ENCODE measurements at places on chromosomes 1 and 21.

GRCh38 chr1:24505816-24506215 lies 3.2 kb downstream of the RCAN3 start:
- DNase-seq, result no peak

DNA sequence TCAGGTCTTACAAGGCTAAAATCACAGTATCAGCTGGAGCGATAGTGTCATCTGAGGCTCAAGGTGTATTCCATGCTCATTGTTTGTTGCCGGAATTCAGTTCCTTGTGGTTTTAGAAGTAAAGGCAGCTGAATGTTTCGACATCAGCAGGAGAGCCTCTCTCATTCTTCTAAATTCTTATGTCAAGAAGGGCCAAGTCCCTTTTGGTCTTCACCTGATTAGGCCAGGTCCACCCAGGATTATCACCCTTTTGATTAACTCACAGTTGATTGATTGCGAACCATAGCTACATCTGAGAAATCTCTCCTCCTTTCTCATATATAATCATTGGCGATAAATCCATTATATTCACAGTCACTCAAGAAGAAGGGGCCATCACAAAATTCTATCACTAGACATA lies 806.7 kb upstream of the PRMT6 start:
- no peak for DNase-seq

- DNase-seq, result no peak
Observed at GRCh38 chr1:158799689-158800088, 18.7 kb upstream of the OR6N2 start.

GRCh38 chr1:106875622-106876021 lies 180.9 kb upstream of the PRMT6 start:
- no peak for DNase-seq

- no peak for DNase-seq
Observed at GRCh38 chr1:162406811-162407210, 5.1 kb downstream of the SH2D1B start.

DNA sequence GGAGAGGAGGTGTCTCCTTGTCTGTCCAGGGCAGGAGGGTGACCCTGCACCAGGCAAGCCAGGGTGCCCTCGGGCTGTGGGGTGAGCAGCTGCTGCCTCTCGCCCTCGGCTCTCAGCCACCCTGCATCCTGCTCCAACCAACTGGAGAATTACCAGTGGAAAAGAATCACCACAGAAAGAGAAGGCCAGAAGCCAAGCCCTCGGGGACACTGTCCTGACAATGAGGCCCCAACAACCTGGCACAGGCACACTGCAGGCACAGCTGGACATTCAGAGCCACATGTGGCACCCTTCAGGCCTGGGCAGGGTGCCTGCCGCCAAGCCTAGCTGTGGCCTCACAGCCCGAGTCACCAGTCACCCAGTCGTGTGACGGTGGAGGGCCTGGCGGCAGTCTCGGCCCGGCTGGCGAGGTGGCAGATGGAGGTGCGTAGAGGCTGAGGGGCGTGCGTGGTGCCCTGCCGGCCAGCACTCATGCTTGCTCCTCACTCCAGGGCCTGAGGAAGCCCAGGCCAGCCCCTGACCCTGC lies 12.0 kb downstream of the MEGF6 start:
- DNase-seq, result no peak

- no peak for DNase-seq
Observed at GRCh38 chr1:94302497-94302896, 65.1 kb upstream of the ARHGAP29 start.

GRCh38 chr21:40385883-40386282 lies 461.1 kb downstream of the DSCAM start:
- DNase-seq, result no peak

DNA sequence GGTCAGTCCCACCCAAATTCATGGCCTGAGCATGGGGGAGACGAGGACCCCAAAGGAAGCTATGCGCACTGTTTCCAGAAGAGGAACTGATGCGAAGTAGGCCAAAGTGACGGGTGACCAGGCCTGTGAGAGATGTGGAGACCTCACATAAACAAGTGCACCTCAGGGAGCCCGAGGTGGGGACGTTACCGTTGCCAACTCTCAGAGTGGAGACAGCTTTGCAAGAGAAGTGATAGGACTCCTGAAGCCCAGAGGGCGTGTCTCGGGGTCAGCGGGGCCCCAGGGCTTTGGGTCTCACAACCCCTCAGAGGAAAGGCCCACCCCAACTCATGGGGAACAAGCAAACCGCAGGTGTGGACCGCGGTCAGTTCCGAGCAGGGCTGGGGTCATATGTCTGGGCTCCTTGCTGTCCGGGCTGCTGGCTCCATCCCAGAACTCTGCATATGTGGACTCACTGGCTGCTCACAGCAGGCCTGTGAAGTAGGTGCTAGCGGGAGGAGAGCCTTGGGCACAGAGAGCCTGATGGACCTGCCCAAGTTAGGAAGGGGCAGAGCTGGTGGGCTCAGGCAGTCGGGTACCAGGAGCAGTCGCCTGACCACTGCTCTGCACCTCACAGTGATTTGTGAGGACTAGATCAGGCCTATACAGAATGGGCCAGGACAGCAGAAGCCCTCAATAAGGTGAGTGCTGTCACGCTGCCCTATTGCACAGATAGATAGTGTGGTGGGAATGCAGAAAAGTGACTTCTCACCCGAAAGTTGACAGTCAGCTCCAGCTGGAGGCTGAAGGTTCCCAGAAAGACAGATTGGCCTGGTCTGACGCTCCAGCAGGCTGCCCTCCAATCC lies 26.2 kb downstream of the STUM start:
- DNase-seq, result no peak

- no peak for DNase-seq
Observed at GRCh38 chr1:92444351-92444750, 42.4 kb downstream of the GFI1 start.

- DNase-seq, result no peak
Observed at GRCh38 chr1:180974236-180974635, 48.4 kb downstream of the STX6 start.

- no peak for DNase-seq
Observed at GRCh38 chr1:207670997-207671396, 26.1 kb downstream of the CR1L start.

- no peak for DNase-seq
Observed at GRCh38 chr1:19346026-19346425, 33.9 kb downstream of the SLC66A1 start.

- DNase-seq, result no peak
Observed at GRCh38 chr1:56450004-56450666, 129.2 kb downstream of the PLPP3 start.

GRCh38 chr1:161778522-161778921 lies 12.4 kb downstream of the ATF6 start:
- no peak for DNase-seq

DNA sequence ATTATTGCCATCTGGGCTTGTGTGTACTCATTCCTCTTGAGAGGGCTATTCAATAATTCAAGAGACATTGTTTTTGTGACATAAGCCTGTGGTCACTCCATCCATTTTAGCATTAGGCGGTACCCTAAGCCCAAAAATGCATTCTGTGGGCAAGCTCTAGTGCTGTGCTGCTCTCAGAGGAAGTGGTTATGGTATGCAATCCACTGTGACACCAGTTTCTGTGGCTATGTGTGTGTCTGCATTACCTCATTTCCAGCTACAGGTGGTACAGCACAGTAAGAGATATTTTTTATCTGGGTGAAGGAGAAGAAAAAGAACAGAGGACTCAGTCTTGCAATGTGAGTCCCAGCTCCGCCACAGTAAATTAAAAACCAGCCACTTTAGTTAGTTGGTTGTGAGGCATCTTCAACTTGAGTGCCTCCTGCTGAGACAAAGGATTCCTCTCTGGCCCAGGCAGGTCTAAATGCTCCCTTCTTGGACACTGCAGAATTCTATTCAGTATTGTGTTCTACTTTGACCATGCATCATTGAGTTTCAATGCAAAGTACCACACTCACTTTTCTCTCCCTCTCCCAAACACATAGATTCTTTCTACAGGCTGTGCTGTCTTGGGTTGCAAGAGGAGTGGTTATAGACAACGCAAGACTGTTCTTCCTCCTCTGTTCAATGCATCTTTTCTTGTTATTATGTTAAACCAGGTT lies 777.8 kb upstream of the BRINP3 start:
- DNase-seq, result no peak

GRCh38 chr1:40301066-40301465 lies 16.0 kb downstream of the COL9A2 start:
- no peak for DNase-seq

GRCh38 chr1:206734499-206735142 lies 36.0 kb upstream of the IL19 start:
- no peak for DNase-seq

GRCh38 chr1:154171880-154172279 lies 17.0 kb upstream of the NUP210L start:
- DNase-seq, result no peak

DNA sequence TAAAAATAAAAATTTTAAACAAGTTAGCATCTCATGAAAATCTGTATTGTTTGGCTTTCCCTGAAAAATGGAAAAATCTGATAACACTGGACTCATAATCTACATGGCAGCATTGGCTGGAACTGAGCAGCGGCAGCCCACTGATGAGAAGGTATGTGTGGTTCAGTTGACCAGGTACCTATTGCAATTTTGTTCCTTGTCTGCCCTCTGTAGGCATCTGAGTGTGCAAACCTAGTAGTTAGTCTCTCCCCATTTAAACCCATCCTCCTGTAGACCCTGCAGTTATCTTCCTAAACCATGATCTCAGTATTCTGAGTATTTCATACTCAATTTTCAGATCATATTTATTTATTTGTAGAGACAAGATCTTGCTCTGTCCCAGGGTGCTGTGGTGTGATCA lies 59.4 kb upstream of the SERBP1 start:
- no peak for DNase-seq

- no peak for DNase-seq
Observed at GRCh38 chr1:26122988-26123973, 11.7 kb downstream of the PDIK1L start.

DNA sequence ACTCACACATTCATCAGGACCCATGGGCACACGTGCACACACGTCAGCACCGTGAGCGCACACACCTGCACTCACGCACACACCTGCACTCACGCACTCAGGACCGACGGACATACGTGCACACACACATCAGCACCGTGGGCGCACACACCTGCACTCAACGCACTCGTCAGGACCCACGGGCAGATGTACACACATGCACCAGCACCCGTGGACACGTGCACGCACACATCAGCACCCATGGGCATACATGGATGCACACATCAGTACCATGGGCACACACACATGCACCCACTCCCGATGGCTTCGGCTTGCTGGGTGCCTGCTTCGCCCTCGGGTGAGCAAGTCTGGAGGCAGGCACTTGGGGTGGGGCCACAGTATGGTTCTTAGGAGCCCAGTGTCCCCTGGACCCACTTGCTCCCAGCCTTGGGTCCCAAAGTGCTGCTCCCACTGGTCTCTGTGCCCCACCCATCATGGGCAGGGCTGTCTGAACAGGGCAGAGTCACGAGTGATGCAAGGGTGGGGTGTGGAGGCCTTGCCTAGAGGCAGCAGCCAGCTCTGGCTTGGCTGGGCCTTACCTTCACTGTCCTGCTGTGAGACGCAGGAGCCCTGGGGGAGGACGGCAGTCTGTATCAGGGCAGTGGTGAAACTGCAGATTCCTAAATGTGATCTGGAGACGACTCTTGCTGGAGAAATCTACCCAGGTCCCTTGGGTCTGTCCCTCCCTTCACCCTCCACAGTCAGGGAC lies 49.8 kb downstream of the SKI start:
- DNase-seq, result no peak

- no peak for DNase-seq
Observed at GRCh38 chr1:59605761-59606160, 209.0 kb upstream of the HOOK1 start.

GRCh38 chr1:116168277-116169032 lies 57.3 kb downstream of the MAB21L3 start:
- peak; percentile 23 for DNase-seq

DNA sequence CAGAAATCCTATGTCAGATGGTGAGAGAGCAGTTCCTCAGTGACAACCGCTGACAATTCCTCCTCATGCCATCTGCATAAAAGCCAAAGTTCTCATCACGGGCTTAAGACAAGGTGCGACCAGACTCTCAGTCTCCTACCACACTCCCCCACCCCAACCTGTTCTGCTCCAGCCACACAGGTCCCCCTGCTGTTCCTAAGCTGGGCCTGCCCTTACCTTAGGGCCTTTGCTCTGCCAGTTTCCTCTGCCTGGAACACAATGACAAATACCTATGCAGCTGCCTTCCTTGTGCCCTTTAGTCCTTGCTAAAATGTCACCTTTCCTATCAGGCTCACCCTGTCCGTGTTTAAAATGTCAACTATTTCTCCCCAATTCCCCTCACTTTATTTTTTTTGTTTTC lies 382.2 kb downstream of the NTNG1 start:
- DNase-seq, result no peak

- DNase-seq, result no peak
Observed at GRCh38 chr1:41482001-41482765, 2.3 kb downstream of the EDN2 start.

GRCh38 chr1:201614262-201615015 lies 75.5 kb downstream of the NAV1 start:
- no peak for DNase-seq

- DNase-seq, result peak; percentile 45
Observed at GRCh38 chr1:205141236-205142101, 19.7 kb upstream of the RBBP5 start.

- no peak for DNase-seq
Observed at GRCh38 chr1:195744256-195744655, 864.0 kb downstream of the KCNT2 start.

GRCh38 chr1:2115702-2116341 lies 65.6 kb downstream of the PRKCZ start:
- no peak for DNase-seq

DNA sequence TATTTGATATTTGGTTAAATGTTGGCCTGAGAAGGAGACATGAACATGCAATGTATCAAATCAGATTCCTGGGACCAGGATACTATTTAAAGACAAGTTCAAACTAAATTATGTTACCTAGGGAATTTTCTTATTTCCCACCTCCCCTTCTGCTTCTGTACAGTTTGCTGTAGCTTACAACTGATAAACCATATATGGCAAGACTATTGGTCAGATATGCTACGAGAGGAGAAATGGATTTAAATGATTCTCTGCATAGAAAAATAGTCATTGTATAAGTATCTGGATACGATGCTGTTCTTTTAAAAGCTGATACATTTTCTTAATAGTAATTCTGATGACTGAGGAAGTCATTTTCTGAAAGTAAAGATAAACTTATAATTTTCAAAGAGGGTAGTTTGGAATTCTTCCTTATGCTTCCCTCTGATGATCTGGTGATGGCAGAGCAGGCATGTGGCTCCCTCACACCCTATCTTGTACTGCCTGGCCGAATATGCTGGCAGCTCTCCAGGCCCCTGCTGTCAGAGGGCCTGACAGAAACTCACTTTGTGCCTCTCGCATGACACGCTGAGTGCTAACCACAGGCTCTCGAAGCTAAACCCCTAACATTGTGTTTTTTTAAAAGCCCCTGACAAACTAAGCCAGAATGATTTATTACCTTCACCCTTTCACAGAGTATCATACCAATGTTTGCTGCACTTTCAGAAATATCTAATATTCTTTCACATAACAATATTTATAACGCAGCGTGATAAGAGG lies 19.4 kb downstream of the RRP15 start:
- DNase-seq, result peak; percentile 11

GRCh38 chr1:160260406-160261382 lies 1.7 kb downstream of the DCAF8 start:
- DNase-seq, result no peak
